ENCODE measurements at places on chromosomes 12 and 14. TPM values are rescaled to one million over a fixed set of nuclear protein-coding genes. Genes with fewer than 3 reads are reported as not detected.

DNA sequence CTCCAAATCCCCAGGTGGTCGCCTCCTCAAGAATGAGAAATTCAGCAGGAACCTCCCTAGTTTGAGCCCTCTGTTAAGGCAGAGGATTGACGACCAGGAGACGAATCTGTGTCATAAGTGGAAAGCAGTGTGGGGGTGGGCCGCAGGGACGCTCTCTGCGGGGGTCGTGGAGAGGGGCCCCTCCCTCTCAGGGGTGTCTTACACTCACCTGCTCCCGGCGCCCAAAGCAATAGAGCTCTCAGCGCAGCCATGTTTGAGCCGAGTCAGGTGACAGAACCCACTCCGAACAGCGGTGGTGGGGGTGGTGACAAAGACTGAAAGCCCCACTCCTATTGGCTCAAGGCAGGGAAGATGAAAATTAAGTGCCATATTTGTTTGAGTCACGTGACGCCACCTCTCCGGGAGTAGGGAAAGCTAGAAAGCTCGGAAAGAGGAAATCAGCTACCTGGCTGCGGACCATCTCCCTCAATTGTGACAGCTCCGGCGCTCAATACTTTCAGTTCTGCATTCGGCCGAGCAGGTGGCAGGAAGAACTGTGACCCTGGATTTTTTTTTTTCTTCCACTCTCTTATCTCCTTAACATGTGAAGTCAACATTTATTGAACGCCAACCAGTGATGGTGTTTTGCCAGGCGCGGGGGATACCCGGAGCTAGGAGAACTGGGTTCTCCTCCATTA is at the start of gene ZFYVE26:
Gene ZFYVE26, minus strand, starts transcription at position 265 of the 677 bp plus-strand sequence. CDS start 627 bp downstream, outside the sequence.
- DNase-seq = peak; percentile 97

Gene ATP2A2
- total RNA-seq = 248 TPM

- DNase-seq = no peak
Observed at GRCh38 chr12:3305904-3306619, 184.9 kb upstream of the PRMT8 start.

Gene GPRC5A
- total RNA-seq = 246 TPM

Gene COCH
- 2.4 TPM for total RNA-seq

GRCh38 chr12:122841544-122842321 is 6.5 kb downstream of the HIP1R start:
- no peak for DNase-seq

DNA sequence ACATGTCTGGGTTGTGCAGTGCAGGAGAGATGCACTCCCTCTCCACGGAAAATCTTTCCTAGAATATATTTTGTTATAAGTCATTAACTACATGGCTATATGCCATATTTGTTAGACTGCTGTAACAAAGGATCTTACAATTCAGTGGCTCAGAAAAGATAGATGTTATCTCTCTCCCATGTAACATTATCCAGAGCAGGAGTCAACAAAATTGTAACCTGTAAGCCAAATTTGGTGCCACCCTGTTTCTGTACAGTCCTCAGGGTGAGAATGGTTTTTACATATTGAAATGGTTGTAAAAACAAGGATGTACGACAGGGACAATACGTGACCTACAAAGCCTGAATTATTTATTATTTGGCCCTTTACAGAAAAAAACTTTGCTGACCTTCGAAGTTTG is 155.5 kb downstream of the KIF21A start:
- DNase-seq = no peak

DNA sequence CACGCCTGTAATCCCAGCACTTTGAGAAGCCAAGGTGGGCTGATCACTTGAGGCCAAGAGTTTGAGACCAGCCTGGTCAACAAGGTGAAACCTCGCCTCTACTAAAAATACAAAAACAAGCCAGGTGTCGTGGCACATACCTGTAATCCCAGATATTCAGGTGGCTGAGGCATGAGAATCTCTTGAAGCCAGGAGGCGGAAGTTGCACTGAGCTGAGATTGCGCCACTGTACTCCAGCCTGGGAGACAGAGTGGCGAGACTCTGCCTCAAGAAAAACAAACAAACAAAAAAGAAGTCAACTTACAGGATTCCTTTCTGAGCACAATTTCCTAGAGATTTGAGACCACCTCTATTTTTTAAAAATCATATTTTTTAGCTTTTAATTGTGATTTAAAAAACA is 45.3 kb downstream of the DGLUCY start:
- DNase-seq = no peak

GRCh38 chr14:75794615-75795038 is 133.6 kb downstream of the TTLL5 start:
- DNase-seq = no peak

DNA sequence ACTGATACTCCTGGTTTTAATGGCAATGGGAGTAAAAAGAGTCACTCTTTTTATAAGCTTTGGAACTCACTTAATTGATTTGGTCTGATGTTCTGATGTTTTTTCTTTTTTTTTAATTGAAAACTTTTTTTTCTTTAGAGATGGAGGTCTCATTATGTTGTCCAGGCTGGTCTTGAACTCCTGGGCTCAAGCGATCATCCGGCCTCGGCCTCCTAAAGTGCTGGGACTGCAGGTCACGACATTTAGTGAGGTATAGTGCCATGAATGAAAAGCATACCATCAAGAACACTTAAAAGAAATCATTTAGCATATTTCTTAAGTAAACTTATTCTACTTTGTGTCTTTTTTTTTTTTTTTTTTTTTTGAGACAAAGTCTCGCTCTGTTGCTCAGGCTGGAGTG is 12.7 kb upstream of the EID3 start:
- DNase-seq = no peak

Data from colonic mucosa (tissue), 4 donors.